ENCODE measurements at places on chromosomes 1 and 21.

- DNase-seq = no peak
These were observed 60.5 kb upstream of the KIAA1614 start for GRCh38 chr1:180851995-180852887.

DNA sequence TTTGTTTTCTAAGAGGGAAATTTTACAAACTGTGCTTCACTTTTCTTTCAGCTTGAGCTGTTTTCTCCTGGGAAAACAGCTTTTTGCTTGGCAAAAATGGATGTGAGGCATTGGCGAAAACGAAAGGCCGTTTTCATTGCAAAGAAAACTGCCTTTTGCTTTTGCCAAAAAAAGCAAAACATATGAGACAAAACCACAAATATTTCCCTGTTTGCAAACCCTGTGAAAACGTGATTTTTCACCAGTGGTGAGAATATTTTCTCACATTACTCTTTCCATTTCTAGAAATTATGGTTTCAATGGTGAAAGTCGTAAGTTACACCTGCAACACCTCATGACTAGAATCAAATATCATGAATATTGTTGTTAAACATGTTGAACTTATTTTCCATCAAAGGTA is 74.0 kb upstream of the ZBTB18 start:
- DNase-seq = peak; percentile 60

GRCh38 chr1:68101829-68102228 is 51.4 kb upstream of the DIRAS3 start:
- DNase-seq = no peak

DNA sequence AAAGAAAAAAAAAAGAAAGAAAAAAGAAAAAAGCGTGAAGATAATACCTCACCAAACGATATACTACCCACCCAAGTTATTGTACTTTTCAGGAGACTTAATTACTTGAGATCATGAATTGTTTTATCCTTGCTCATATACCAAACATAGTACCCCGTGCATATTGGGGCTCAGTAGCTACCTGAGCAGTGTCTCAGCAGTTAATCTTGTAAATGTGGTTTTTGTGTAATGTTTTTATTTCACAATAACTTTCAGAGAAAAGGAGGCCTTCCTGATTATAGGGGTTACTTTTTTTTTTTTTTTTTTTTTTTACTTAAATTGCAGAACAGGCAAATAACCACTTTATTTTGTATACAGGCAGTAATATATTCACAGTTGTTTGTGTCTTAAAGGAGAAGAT is 80.3 kb downstream of the OSBPL9 start:
- DNase-seq = peak; percentile 24

DNA sequence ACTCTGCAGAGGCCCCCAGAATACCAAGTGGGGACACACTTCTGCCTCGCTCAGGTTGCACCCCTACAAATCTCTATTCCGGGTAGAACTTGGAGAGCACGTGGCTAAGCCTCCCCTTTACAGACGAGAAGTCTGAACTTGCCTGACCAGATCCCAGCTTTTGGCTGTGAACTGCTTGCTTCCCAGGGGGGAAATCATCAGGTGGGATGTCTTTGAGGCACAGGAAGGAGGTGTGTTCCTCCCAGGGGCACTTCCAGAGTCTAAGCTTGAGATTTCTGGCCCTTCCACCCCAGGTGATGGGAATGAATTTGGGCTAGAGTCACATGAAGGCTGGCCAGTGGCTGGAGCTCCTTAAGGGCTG is 1.3 kb upstream of the S100A3 start:
- no peak for DNase-seq

DNA sequence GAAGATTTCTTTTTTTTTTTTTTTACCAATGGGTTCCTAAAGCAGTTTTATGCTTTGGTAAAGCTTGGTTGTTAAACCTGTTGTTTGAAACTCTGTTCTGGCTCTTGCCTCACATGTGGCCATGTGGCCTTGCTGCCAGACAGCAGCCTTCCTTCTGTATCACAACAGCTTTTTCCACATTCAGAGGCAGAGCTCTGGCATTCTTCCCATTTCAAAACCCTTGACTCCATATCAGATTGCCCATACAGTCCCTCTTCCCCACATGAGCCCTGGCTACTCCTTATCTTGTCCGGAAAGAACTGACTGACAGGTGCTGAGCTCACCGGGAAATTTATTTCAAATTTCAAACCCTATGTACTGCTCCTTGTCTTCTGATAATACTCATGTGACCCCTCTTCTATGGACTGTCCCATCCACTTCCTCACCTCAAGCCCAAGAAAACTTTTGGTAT is 38.5 kb upstream of the LAX1 start:
- no peak for DNase-seq

- no peak for DNase-seq
These were observed 40.2 kb upstream of the VWA5B1 start for GRCh38 chr1:20250340-20250989.

DNA sequence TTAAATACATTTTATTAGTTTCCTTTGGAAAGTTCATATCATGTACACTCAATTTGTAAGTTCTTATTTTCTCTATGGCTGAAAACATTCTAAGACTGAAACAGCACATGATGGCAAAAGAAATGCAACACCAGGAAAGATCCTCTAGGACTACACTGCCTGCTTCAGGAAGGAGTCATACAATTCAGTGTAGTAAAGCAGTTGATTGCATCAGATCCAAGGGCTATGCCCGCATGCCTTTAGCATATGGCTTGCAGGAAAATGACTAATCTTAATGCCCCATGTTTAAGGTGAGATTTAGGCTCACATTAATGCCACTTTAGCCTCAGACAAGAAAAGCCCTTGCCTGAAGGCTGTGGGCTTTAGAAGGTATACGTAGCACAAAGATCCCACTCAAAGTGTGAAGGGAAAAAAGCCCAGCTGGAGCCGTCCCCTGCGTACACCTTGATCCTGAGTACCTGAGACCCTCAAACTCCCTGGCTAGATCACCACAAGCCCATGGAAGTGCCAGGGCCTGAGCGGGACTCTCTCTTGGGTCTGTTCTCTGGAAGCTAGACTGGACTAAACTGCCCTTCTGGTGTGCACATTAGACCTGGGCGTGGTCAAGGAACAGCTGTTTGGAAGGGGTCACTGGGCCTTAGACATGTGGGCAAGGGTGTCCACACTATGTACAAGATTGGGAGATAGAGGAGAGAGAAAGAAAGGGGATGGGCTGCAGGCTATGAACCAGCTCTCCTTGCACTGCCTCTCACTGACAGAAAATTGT is 52.9 kb downstream of the ESRRG start:
- DNase-seq = peak; percentile 14

- DNase-seq = no peak
These were observed 336.6 kb upstream of the ZRANB2 start for GRCh38 chr1:71417421-71417820.

DNA sequence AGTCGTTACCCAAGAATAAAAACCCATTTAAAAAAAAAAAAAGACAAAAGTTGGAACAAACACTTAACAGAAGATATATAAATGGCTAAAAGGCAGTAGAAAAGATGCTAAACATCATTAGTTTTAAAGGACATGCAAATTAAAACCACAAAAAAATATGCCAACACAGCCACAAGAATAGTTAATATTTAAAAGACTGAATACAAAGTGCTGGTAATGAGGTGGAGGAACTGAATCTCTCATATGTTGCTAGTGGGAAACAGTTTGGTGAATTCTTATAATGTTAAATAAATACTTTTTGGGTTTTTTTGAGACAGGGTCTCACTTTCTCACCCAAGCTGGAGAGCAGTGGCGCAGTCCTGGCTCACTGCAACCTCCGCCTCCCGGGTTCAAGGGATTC is 10.0 kb downstream of the LRRC40 start:
- DNase-seq = no peak

DNA sequence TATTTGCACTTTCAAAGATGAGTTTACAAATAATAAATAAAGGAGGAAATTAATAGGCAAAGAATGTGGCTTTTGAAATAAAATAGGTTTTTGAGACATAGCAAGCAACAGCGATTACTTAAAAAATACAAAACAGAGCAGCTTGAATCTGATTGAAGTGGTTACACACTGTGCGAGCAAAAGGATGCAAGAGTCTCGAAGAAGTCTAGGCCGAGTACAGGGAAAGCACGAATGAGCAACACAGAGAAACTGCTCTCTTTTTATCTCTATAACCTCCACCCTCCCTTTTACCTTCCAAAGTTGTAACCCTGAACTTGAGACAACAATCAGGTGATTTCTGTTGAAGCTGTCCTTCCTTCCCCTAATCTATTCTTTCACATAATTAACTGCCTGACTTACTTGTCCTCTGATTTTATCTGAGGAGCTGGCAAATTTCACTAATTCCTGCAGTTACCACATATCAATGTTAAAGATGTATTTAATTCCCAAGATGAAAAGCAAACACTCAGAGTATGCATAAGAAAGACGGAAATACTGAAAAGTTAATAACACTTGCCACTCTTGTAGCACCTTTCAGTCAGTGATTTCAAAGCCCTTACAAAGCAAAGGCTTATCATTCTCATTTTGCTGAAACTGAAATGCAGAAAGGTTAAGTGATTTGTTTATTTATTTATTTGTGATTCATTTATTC is 1030.1 kb downstream of the ADGRL2 start:
- DNase-seq = no peak

- DNase-seq = peak; percentile 41
These were observed 67.1 kb downstream of the CENPF start for GRCh38 chr1:214670098-214670497.

- no peak for DNase-seq
These were observed 40.5 kb upstream of the KLF17 start for GRCh38 chr1:44078104-44078503.

DNA sequence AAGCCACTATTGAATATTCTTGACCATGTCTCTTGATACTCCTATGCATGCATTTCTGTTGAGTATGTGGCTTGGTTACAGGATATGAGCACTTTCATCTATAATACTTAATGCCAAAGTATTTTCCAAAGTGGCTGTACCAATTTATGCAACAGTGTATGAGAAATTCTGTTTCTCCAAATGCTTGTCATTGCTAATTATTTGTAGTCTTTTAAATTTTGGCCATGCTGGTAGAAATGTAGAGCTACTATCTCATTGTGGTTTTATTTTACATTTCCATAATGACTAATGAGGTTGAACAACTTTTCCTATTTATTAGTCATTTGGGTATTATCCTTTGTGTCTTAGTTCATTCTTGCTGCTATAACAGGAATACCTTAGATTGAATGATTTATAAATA is 71.4 kb upstream of the TSPAN2 start:
- DNase-seq = peak; percentile 65

- no peak for DNase-seq
These were observed 17.6 kb upstream of the MAP1LC3C start for GRCh38 chr1:242016479-242016878.

DNA sequence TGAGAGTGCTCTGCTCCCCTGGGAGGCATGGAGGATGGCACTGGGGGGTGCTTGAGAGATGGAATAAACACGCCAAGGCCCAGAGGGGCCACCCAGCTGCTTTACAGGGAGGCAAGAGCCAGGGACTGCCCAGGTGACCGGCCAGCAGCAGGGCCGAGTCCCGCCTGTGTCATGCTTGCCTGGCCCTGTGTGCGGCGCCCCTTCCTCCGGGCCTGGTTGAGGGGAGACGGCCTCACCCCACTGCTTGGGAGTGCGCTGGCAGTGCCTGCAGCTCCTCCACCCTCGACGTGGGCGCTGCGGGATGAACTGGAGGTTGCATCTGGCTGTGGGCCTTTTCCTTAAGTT is 33.1 kb upstream of the COL6A2 start:
- no peak for DNase-seq

DNA sequence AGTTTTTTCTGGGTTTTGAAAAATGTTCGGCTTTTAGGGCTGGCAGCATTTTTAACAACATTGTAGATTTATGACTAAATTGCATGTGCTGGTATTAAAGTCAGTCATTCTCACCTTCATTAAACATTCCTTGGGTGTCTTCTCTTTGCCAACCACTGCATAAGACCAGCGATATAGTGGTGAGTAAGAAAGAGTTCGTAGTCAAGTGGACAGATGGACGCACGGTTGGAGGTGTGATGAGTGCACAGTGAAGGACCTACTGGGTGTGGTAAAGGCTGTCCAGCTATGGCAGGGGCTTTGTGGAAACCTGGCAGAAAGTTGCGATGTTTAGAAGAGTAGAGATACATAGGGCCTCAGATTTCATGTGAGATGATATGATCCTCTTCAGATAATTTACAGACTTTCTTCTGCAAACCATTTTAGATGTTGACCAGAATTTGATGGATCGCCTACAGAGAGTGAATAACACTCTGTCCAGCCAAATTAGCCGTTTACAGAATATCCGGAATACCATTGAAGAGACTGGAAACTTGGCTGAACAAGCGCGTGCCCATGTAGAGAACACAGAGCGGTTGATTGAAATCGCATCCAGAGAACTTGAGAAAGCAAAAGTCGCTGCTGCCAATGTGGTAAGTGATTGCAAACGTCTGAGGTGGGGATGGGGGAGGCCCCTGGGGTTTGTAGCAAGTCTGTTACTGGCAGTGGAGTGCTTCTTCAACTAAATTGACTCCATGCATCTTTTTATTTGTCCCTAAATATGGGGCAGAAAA is 56.0 kb upstream of the LAMC2 start:
- no peak for DNase-seq

GRCh38 chr1:34842073-34842472 is 17.5 kb downstream of the SMIM12 start:
- DNase-seq = no peak

DNA sequence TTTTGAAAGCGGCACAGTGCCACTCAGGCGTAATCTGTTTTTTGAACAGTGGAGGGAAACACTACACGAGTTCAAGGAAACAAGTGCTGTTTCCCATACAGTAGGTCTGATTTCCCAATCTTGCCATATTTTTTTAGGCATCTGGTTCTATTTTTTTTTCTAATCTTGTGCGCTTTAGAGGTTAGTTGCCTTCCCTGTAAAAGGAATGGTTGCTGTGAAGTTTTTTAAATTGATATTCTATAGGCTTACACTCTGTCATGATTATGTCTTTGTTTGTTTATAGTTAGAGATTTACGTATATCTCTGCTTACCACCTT is 1.2 kb downstream of the NASP start:
- no peak for DNase-seq

DNA sequence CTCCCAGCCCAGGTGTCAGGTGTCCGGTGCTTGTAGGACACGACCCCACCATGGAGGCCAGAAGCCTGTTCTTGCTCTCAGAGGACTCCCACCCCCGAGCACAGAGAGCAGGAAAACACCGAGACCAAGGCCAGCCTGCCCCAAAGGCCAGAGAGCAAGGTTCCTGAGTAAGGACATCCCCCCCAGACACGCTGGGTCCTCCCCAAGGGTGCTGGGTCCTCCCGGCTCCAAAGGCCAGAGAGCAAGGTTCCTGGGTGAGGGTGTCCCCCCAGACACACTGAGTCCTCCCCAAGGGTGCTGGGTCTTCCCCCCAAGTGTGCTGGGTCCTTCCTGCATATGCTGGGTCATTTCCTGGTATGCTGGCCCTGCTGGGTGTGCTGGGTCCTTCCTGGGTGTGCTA is 40.0 kb downstream of the MEGF6 start:
- no peak for DNase-seq

All from EH (cell line).